Stimulated activated CD8-positive, alpha-beta memory T cell treated with anti-CD3 and anti-CD28 coated beads, Interleukin-15, amount 100 ng/mL, for 24 hours (primary cell): ENCODE measurements at places on chromosomes 3 and 15.

DNA sequence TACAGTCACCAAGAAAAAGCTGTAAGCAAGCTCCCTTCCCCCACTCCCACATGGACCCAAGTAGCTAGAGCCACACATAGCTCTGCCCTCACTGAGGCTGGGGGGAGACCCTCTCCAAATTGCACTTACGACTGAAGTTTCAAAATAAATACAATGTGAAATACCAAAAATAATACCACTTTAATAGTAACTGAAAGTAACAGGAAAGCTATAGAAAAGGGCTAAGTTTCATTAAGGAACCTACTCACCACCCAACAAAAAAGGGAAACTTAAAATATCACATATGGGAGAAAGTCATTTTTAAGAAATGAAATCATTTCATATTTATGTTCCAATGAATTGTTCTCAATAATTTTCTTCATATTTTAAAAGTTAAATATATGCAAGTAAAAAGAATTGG lies 130.4 kb upstream of the UBE2E2 start:
- no peak for DNase-seq

- DNase-seq = no peak
These were observed 247.4 kb downstream of the XXYLT1 start for GRCh38 chr3:195023576-195023975.

DNA sequence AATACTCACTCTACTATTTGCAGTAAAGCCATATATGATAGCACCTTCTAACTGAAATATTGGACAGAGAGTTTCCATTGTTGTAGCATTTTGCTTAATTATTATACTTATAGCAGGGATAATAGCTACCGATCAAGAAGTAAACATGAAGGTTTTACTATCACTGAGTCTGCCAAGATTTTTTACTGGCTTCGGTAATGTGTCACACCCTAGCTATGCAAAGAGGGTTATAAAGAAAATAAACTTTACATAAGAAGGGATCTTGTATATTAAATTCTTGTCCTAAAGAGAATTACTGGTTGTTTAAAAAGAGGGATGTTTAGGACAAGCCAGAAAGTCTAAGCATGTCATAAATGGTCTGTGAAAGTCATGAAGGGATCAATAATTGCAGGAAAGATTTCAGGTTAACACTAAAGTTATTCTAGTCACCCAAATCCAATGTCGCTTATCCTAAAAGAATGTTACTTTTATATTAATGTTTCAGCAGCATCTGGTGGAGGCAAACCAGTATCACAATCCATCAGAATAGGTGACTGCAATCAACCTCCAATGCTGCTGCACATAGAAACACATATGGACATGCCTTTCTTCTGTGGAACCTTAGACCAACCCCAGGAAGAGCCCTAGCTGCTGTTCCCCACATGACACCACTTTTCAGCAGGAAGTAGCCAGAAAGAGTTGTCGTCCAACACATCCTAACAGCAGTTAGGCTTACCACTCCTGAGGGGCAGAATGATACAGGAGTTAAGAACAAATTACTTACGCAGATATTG lies 62.7 kb upstream of the GK5 start:
- no peak for DNase-seq

DNA sequence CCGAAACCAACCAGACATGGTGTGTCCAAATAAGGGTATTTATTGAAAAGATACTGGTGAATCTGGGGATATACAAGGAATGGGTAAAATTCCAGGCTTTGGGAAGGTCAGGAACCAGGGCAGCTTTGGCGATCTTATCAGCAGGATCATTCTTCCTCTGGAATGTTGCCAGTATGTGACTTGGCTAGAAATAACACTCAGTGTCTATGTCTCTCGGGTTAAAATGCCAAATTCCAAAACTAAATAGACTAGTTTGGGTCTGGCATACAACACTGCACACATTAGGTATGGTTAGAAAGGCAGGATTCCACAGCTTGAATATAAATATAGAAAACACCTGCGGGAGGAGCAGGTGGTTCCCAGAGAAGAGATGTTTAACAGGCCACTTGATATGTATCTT lies 220.2 kb upstream of the CD96 start:
- DNase-seq = no peak

GRCh38 chr3:12345584-12346494 lies 57.0 kb downstream of the PPARG start:
- no peak for DNase-seq

DNA sequence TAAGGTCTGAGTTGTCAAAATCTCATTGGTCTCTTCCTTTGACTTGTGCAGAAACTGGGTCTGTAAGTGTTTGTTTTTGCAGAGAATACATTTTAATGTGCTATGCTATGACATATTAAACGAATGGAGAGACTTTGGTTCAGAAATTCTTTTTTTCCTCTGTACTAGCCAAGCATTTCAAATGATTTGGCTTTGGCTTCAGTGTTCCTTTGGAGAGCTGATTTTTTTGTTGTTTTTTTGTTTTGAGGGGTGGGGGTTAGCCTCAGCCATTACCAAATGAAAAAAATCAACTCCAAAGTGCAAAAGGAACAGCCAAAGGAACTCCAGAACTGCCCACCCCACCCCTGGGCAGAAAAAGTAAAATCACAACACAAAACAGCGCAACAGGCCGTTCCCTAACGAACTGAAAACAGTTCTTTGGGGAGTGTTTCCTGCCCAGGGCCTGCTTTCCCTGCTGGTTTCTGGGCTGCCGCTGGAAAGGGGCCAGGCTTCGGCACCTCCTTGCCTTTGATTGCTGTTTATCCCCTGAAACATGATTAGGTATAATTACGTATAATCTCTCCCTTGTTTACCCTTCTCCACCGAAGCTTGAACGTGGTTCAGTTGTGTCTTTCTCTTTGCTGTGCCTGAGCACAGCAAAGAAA lies 57.6 kb upstream of the NEO1 start:
- no peak for DNase-seq

- DNase-seq = no peak
These were observed 22.0 kb downstream of the B3GALNT1 start for GRCh38 chr3:161083131-161083530.

DNA sequence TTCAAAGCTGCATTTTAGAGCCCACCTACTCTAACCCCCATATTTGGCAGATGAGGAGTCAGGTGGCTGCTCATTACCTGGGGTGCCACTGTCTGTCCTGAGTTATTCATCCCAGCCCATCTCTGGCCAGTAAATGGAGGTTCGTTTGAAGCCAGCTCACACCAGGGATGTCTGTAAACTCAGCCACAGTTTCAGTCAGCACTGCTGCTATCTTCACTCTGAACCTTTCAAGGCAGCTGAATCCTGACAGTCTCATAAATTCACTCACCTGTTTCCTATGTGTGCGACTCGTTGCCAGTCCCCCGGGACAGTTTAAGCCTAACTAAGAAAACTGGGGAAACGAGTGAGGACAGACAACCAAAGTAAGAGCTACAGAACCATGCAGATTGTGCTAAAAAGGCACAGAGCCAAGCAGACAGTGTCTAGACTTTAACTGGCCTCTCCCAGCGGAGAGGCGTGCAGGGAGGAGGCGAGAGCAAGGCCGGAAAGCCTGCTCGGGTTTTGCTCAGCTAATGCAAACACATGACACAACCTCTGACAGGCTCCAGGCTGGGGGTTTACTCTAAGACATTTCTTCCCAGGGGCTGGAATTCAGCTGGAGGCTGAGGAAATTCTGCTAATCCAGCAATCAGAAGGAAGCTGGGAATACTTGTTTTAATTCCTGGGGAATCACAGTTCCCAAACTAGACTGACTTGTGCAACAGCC lies 12.0 kb downstream of the FSTL1 start:
- no peak for DNase-seq

DNA sequence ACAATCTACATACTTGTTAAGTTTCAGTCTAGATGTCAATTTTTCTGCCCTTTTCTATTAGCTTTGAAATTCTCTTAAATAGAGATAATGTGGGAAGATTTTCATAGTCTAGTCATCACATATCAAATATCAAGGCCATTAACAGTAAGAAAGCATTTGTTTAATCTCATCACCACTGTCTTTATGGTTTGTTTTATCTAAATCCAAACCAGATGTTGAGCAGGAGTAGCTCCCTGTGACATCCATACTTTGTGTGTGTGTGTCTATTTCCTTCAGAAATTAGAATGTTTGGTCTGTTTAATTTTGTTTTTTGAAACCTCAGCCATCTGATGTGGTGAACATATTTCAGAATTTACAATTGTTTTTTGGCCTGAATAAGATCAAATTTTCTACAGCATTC lies 23.1 kb upstream of the GOLGA8B start:
- no peak for DNase-seq

DNA sequence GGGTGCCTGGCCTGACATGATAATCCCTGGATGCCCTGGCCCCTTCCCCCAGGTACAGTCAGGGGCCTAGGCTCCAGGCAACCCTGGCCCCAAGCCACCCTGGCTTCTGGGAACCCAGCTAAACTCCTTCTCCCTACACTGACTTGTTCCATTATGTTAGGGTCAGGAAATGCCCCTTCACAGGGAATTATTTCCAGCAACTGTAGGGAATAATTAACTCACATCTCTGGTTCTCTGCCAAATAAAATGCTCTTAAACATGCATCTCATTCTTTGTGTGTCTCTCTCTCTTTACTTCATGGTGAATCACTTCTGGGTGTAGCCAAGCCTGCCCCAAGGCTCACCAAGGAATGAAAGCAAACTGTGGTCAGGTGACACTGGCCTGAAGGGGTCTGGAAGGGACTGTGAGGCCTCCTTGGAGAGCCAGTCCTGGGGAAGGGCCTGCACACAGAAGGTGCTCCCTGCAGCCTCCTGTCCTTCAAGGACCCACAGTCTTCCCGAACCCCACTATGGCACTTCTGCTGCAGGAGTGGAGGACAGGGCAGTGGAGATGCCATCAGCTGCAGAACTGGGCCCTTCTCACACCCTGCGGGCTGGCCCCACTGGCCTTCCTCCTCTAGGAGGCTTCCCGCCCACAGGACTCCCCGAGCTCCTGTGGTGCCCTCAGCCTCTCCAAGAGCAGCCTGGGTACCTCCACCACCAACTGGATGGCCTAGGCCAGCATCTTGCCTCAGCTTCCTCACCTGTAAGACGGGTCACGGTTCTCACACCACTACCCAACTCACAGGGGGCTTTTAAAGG lies 17.6 kb downstream of the TKT start:
- no peak for DNase-seq

GRCh38 chr3:105832644-105833043 lies 36.2 kb downstream of the CBLB start:
- DNase-seq = no peak

- DNase-seq = peak; percentile 9
These were observed 33.4 kb downstream of the SPINK8 start for GRCh38 chr3:48299746-48300712.

- no peak for DNase-seq
These were observed 23.7 kb downstream of the XXYLT1 start for GRCh38 chr3:195247086-195247862.

- DNase-seq = no peak
These were observed 81.1 kb downstream of the MEGF11 start for GRCh38 chr15:66172324-66172980.

- DNase-seq = no peak
These were observed 33.4 kb downstream of the FRMD4B start for GRCh38 chr3:69352305-69353087.

DNA sequence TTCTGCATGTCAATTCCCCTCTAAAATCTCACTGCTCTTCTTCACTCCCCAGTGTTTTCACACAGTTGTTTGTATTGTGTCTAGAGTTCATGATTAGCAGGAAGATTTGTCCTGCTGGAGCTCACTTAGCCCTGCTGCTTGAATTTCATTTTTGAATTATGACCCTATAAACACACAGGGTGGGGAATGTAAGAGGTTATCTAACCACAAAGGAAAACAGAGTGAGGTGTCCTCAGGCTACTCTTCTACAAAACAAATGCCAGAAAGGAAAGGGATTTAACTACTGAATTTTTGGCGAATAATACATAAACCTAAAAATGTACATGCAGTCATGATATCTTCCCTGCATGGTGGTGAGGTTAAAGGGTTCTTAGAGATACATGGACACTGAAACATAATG lies 215.1 kb upstream of the CNTN4 start:
- DNase-seq = no peak

GRCh38 chr15:94233441-94233840 lies 2.1 kb downstream of the MCTP2 start:
- DNase-seq = no peak

DNA sequence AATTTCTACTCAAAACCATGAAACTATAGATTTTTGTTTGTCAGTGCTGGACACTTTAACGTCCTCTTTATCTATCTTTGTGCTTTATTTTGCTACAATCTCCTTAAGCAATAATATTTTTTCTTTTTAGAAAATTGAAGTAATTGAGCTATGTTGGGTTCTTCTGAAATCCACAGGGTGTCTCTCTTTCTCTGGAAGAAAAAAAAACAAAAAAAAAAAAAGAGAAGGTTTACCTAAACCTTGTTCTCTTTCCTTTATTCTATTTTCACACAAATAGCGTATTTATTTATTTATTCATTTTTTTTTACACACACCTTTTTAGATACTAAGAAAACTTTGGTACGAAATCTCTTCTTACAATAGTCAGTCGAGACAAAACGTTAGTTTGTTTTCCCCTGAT lies 601.0 kb downstream of the EDEM1 start:
- DNase-seq = no peak

- DNase-seq = no peak
These were observed 27.3 kb upstream of the ABI3BP start for GRCh38 chr3:101020351-101021015.

DNA sequence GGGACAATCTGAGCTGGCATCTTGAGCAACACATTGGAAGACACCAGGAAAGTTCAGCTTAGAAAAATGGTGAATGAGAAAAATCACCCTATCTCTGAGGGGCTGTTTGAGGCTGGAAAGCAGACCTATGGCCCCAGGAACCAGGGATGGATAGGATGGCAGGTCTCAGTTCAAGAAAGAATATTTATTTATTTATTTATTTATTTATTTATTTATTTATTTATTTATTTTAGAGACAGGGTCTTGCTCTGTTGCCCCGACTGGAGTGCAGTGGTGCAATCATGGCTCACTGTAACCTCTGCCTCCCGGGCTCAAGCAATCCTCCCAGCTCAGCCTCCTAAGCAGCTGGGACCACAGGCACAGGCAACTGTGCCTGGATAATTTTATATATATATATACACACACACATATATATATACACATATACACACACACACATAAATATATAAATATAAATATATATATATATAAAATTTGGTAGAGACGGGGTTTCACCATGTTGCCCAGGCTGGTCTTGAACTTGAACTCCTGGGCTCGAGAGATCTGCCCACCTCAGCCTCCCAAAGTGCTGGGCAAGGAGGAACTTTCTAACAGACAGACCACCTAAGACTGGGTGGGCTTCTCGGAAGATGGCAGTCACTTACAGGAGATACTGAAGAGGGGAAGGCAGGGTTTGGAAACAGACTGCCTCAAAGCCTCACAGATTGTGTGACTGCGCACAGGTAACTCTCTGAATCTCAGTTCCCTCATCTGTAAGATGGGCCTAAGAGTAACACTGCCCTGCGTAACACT lies 29.7 kb downstream of the CCDC13 start:
- no peak for DNase-seq

GRCh38 chr3:46926871-46927717 lies 49.5 kb downstream of the CCDC12 start:
- DNase-seq = no peak

DNA sequence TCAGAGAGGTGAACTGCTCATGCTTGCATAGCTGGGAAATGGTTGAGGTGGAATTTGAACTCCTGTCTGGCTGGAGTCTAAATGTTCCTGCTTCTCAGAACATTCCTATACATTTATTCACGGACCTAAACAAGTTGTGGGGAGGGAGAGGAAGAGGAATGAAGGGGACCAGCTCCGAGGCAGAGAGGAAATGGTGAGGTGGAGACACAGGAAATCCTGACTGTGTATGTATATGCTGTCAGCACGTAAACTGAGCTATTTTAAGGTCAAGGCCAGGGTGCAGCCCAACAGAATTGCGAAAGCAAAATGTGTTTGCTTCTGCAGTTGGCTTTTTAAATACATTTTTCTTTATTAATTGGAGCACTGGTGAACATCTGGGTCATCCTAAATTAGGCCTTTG lies 74.1 kb upstream of the POMGNT2 start:
- DNase-seq = no peak
